ENCODE measurements at places on chromosomes 4 and X. TPM values are rescaled to one million over a fixed set of nuclear protein-coding genes. Genes with fewer than 3 reads are reported as not detected.

The CNGA1 gene
- total RNA-seq: not detected

The ERCC6L gene
- not detected for total RNA-seq

The F8A2 gene
- total RNA-seq: not detected

The USP27X gene
- 0.99 TPM for total RNA-seq

The OTUD6A gene
- not detected for total RNA-seq

The ADH1A gene
- total RNA-seq: not detected

The GLRB gene
- total RNA-seq: 24.8 TPM

The FAM149A gene
- 0.45 TPM for total RNA-seq

The AR gene
- 24.1 TPM for total RNA-seq

The PF4V1 gene
- total RNA-seq: not detected

The FRAS1 gene
- 21.0 TPM for total RNA-seq

The NFKB1 gene
- 25.5 TPM for total RNA-seq

The MAGIX gene
- 4.8 TPM for total RNA-seq

All from myocyte (in vitro differentiated cells).